ENCODE measurements at places on chromosomes 7 and 10. TPM values are rescaled to one million over a fixed set of nuclear protein-coding genes. Genes with fewer than 3 reads are reported as not detected.

DNA sequence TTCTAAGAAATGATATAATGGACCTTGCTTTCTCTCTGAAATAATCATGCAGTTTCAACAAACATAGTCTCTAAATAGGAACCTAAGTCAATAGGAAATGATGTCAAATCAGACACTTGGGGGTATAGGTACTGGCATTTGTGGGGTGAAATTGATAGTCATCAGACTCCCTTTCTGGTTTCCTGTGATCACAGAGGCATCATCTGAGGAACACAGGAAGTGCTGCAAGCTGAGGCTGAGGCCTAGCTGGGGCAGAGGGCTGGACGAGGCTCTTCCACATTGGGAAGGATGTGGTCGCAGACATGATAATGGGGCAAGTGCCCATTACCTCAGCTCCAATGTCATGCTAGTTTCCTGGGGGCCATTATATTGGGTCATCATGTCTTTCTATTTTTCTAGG lies 33.5 kb upstream of the TARP start:
- DNase-seq: no peak

DNA sequence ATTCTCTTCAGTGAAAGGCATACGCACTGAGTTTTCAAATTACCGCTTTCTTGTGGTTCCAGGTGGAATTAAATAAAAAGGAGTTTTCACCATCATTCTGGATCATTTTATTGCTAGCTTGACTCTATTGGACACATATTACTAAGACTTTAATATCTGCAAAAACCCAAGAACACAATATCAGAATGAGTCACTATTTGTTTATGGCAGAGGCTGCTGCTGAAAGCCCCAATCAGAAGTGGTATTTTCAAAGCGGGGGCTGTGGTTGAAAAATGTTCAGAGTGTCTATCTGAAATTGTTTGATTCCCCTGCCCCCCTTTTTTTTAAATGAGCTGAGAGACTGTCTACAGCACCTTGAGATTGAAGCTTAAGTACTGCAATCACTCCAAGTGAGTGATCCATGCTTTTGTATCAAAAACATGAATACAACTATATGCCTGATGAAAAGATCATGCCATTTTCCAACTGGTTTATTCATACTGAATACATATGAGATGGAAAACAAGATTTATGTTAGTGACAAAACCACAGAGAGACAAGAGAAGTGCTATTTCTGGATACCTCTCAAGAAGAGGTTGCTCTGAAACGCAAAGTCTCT lies 376.4 kb downstream of the HTR7 start:
- DNase-seq: no peak

- DNase-seq: no peak
Observed at GRCh38 chr10:23820792-23821191, 381.9 kb downstream of the OTUD1 start.

DNA sequence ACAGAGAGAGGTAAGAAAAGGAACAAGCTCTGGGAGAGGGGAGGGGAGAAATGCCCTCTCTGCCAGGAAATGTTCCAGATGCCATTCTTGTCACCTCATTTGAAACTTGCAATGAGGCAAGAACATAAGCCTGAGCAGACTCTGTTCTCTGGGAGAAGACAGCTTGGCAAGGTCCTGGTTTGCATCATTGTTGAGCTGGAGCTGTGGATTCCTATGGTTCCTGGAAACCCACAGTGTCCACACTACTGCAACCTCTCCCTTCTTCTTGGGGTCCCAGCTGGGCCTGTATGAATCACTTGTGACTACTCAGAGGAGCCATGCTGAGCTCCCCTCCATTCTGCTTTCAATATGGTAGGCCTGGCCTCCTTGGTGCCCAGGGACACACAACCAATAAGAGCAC lies 60.8 kb upstream of the HECTD2 start:
- DNase-seq: no peak

DNA sequence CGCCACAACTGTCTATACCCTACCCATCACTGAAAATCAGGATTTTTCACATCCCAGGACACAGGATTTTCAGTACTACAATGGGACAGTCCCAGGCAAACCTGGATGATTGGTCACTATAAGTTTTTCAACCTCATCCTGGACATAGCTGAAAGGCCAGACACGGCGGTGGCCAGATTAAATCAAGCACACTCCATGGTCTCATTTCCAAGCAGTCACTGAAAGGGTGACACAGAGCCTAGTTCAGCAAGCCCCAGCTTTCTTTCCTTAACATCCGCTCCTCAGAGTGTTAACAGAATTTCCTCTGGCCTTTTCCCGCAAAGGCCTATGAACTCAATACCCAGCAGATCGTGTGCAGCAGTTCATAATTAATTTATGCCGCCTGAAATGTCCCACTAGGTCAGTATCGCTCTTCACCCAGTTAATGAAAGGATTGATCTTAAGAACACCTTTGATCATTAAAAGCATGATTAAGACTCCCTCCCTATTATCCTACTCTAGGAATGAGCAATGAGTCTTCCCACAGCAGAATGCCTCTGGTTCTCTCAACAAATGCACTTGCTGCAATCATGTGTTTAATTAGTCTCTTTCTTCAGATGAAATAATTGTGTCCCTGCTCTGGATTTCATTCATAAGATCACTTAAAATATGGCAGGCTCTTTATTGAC lies 104.0 kb upstream of the NANOS1 start:
- DNase-seq: no peak

DNA sequence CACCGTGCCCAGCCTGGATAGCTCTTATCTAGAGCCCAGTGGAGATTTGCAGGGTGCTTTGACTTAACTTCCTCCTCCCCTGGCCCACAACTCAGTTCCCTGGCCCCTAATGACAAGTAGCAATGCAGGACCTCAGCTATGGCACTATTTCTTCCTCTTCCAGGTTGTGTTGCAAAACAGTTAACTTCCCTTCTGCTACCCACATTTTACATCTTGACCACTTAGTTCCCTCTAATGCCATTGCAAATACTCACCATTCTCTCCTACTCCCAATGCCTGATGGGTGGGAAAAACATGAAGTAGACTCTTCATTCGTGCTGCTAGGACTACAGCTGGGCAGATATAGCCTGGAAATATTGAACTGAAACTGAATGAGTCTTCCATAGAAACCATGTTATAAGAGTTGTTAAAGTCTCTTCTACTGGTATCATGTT lies 39.1 kb upstream of the FGL2 start:
- no peak for DNase-seq

DNA sequence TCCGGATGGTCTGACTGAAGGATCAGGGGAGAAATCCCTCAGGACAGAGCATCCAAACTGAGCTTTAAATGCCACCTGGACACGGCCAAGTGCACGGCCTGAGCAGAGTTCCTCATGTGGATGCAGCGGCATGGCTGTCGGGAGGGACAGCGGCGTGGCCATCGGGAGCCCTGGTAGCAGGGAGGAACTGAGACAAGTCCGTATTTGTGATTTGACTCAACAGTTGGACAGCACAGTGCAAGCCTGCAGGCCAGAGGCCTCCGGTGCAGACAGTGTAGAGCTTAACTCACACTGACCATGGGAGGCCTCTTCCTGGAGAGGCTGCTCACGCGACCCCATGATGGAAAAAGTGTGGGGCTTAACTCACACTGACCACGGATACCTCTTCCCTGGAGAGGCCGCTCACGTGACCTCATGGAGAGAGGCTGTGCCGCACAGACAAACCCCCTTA lies 207.4 kb downstream of the DIP2C start:
- no peak for DNase-seq

DNA sequence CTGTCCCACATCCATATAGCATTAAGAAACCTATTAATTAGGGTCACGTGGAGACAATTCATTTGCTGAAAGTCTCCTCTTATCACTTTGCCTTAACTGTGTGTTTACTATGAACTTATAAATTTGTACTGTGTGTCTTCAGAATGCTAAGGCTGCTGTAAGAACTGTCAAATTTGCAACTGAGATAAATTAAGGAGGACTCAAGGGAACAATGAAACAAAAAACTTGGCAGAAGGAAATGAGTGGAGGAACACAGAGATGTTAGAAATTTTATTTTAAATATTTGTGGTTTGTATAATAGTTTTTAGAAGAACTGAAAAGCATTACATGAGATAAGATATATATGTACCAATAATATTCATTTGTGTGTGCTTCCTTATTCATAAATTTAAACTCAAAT lies 1005.3 kb upstream of the SORCS1 start:
- no peak for DNase-seq

- no peak for DNase-seq
Observed at GRCh38 chr10:44960482-44961229, 1.1 kb downstream of the RASSF4 start.

DNA sequence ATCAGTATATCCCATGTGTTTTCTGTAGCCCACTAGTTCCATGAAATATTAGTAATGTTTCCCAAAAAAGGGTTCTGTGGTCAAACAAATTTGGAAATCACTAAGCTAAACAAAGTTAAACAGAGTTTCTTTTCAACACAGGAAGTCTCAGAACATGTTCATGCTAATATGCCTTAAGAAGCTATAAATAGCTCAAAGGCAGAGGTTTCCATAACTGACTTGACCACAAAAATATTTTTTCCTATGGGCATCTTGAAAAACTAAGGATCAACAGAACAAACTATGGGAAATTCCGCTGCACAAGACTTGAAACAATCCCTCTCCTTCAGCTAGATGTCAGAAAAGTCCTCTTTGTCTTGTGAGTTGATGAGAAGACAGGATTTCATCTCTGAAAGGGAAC lies 59.7 kb downstream of the SEM1 start:
- no peak for DNase-seq

DNA sequence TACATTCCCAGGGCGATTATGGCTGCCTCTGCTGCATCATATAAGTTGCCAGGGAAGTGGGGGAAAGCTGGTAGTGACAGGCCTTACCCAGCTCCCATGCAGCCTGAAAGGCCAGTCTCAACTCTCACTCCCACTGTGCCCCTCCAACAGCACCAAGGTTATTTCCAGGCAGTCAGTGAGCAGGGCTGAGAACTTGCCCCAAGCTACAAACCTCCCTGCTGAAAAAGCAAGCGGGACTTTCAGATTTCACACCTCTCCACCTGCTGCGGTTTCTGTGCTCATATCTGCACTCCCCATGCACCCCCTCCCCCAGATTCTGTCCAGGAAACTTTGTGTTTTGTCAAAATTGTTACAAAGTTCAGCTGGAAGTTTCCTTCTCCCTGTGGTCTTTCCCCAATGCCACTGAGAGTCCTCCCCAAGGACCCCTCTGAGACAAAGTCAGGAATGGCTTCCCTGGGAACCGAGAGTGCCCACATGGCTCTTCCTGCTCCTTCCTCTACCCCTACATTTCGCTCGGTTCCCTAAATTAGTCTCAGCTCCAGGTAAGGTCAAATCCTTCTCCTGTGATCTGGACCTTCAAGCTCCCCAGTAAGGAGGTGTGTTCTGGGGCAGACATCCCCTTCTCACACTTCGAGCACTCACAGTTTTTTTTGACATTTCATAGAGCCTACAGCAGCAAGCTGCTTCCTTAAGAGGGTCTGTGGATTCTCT lies 25.3 kb upstream of the WNT2 start:
- DNase-seq: no peak

DNA sequence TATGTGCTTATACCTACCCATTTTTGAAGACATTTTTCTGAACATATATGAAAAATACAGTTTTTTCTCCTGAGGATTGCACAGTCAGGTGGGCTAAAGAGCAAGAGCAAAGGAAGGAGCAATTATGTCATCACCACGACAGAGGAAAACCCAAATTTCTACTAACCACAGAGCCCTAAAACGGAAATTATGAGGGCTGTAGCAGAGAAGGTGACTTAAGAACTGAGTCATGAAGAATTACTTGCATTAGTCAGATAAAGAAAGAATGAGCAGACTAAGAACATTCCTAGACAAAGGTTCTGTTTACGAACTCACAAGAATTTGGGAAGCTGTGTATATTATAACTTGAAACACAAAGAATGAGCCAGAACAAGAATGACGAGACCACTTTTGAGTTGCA lies 974.4 kb downstream of the NXPH1 start:
- no peak for DNase-seq

The SORBS1 gene
- 34.4 TPM for total RNA-seq

The ASB10 gene
- not detected for total RNA-seq

The DLX6 gene
- 7.3 TPM for total RNA-seq

The COL28A1 gene
- total RNA-seq: 9.2 TPM

The SPDYE1 gene
- total RNA-seq: 2.7 TPM

The ADARB2 gene
- total RNA-seq: 13.0 TPM

All from testis (tissue), 5 donors.